Stimulated activated naive B cell treated with anti-CD40 and anti-IgM and Interleukin-4, amounts not matched to agents 10 μg/mL and 1 μg/mL and 100 μg/mL, for 72 hours (primary cell): ENCODE measurements at places on chromosomes 6 and 20.
A peak's percentile ranks its signal among the peaks of the same experiment; 100 is the strongest.

DNA sequence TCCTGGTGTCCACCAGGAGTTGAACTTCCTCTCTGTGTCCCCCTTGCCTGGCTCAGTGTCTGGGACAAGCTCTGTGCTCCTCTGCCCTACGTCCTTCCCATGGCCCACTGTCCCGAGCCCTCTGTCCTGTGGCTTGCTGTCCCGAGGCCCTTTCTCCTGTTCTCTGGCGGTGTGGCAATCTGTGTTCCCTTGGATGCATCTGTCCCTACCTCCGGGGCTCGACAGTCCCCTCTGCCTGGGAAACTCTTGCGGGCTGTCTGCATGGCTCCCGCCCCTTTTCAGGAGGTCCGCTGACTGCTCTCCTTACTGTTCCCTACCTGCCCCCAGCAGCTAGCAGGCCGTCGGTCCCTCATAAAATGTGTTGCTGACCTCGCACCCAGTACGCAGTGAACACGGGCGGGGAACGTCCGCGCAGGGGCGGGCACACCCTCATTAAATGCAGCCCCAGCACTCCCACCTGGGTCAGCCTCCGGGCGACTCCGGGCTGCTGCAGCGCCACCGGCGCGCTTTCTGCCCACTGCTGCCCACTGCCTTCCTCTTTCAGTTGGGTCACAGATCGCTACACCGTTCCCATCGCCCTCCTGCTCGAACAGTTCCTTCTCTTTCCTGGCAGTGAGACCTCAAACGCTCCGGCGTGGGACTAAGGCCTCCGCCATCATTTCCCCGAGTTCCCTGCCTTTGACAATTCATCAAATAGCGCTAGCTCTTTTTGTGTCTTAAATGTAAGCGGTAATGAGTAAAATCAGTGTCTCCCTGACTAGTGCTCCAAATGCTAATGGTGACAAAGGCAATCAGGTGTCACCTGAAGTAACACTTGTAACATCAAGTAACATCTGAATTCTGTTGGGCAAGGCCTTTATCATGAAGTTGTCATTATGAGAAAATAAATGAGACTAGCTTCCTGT is 60.5 kb downstream of the RSPH3 start:
- peak; percentile 15 for DNase-seq

DNA sequence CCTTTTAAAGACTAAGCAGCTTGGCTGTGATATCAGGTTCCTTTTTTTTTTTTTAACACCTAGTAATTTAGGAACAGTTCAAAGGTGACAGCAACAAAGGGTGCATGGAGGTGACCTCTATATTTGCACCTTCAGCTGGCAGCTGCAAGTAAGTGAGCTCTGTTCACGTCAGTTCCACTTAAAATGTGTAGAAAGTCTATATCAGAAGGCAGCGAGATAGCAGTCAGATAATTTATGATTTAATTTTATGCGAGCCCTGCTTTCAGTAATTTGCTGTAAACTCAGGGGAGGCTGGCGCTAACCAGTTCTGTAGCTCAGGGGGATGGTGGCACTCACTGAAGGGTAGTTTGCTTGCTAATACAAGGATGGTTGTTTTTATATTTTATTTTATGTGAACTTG is 602.8 kb upstream of the MMS22L start:
- DNase-seq = no peak

- no peak for DNase-seq
Measured at GRCh38 chr6:87968435-87969278, 79.0 kb upstream of the SPACA1 start.

DNA sequence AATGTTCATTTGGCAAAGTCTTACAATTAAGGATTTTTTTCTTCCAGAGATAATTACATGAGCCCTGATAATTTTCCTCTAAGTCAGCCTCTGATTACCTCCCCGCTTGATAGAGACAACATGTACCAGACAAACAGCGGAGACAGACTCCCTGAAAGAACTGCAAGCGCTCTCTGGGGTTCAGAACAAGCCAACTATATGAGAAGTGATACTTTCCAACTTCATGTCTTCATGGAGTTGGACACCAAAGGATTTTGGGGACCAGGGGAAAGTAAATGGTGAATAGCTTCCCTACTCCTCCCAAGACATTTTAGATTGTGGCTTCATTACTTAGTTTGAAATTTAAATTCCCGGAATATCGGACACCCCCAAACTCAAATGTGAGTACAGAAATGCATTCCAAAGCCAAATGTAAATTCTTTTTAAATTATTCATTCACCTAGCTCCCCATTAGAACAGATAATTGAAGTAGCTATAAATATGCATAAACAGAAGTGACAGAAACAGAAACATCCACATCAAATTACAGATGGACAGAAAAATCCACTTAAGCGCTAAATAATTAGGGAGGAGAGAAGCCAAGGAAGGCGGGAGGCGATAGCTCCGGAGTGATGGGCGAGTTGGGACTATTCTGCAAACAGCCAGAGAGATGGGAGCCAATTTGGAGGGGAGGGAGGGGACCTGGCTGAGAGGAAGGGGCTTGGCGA is 129.7 kb upstream of the AKAP12 start:
- DNase-seq = no peak

GRCh38 chr6:90190752-90191395 is 105.8 kb downstream of the BACH2 start:
- peak; percentile 56 for DNase-seq

- DNase-seq = no peak
Measured at GRCh38 chr6:25414168-25414567, 135.0 kb downstream of the CARMIL1 start.
